ENCODE measurements at places on chromosomes 1 and 21.

DNA sequence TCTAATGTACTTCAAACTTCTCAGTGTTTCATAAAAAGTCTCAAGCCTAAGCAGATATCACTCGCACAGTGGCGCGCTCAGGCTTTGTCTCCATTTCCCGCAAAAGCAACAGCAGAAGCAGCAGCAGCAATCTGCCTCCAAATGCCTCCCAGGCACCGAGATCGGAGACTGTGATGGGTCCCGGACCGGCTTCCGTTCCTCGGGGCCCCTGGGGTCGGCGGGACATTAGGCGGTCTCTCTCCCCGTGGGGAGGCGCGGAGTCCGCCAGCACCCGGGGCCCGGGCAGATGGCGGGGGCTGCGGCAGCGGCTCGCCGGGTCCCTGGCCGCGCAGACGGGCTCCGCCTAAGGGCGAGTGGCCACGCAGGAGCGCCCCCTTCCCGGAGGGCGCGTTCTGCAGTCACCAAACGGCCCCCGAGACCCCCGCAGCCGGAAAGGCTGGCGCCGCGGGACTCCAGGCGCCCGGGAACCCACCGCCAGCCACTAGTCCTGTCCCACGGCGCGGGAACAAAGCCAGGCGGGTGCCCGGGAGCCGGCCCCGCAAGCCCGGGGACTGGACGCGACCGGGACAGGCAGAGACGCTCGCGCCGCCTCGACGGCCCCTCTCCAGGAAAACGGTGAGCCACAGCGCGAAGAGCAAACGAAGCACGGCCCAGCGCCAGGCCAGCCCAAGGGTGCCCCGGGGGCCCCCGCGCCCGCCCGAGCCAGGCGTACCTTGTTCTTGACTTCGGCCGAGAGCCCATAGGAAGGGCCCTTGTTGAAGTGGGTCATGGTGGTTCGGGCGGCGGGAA, 590 bp downstream of the CNN3 start:
- DNase-seq, result no peak

DNA sequence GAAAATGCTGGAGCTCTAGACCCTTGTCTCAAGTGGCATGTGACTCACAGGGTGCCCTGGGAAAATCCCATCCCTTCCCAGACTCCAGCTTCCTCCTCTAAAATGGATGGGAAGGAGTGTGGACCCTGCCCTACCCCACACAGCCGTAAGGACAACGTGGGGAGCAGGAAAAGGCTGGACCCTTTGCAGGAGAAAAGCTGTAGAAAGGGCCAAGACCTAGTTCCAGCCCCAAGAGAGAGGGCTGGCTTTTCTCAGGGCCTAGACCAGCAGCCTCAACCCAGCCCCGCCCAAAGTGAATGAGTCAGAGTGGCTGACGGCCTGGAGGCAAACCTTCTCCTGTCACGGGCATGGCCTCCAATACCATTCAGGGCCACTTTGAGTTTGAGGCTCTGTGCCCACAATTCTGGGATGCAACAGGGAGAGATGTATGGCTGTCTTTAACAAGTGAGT, 1.1 kb downstream of the LAMB3 start:
- DNase-seq, result no peak

DNA sequence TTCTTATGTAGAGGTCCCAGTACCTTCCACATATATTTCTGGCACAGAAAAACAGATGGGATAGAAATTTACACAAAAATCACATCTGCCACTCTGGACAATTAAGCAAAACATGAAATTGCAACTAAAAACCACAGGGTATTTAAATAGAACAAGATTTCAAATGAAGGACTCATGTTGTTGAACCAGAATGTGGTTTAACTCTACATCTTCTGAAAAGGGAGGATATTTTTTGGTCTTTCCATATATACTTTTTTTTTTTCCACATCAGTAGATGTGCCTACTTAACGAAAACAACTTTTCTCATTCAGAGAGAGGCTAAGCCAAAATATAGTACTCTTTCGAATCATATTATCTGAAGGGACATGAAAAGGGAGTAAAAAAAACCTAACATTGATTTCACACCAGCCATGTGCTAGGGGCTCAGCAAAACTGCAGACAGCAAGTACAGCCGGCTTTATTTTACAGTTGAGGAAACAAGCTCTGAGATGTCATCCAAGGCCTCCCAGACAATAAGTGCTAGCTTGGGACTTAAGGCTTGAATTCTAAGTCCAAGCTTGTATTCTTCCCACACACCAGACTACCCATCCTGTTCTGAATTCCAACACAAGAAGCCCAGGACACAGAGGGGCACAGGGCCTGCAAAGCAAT, 208.9 kb downstream of the PBX1 start:
- DNase-seq, result no peak

DNA sequence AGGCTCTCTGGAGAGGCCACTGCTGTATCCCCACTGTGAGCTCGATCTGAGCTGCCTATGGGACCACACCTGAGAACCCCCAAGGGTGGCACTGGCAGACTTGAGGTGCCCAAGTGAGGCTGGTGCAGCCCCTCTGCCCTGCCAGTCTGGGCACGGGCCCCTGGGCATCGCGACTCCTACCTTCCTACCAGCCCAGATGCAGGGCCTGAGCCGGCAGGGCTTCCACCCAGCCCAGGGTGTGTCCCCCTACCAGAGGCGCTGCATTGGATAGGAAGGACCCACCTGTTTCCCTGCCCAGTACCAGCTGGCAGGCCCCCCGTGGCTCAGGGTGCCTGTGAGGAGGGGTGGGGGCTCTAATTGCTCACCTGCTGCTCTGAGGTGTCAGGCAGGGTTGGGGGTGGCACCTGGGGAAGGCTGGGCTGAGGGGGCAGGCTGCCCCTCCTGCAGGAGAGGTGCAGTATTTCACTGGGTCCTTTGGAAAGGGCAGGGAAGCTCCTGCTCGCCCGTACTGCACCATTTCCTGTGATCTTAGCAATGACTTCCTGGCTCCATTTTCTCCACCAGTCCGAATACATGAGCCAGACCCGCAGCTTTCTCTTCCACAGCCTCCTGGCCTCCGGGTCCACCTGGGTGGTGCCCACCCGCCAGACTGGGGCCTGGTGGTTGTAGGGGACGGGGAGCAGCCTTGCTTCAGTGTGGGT, 11.8 kb downstream of the TP73 start:
- DNase-seq, result no peak

GRCh38 chr1:86868477-86868876, 45.4 kb downstream of the SELENOF start:
- DNase-seq, result no peak

GRCh38 chr21:42068592-42068991, 2.5 kb upstream of the UMODL1 start:
- no peak for DNase-seq

- DNase-seq, result no peak
These were observed 100.1 kb upstream of the GADD45A start for GRCh38 chr1:67584938-67585337.

DNA sequence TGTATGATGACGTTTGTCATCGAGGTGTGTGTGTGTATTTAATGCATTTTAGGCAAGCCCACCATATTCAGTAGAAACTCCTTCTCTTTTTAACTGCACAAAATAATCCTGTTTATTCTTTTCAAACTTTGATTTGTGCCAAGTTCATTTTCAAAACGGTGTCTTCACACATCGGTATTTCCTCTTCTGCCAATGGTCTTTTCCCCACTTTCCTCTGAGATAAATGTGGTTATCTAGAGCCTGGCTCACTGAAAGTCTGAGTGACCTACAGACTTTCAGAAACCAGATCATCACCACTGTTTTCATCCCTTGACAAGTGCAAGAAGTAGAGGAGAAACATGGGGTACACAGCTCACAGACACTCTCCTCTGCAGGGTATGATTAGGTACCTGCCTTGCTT, 69.4 kb downstream of the GPATCH2 start:
- DNase-seq, result no peak

GRCh38 chr1:71351438-71351837, 270.6 kb upstream of the ZRANB2 start:
- no peak for DNase-seq

- DNase-seq, result no peak
These were observed 42.9 kb downstream of the ERG start for GRCh38 chr21:38455403-38455802.

DNA sequence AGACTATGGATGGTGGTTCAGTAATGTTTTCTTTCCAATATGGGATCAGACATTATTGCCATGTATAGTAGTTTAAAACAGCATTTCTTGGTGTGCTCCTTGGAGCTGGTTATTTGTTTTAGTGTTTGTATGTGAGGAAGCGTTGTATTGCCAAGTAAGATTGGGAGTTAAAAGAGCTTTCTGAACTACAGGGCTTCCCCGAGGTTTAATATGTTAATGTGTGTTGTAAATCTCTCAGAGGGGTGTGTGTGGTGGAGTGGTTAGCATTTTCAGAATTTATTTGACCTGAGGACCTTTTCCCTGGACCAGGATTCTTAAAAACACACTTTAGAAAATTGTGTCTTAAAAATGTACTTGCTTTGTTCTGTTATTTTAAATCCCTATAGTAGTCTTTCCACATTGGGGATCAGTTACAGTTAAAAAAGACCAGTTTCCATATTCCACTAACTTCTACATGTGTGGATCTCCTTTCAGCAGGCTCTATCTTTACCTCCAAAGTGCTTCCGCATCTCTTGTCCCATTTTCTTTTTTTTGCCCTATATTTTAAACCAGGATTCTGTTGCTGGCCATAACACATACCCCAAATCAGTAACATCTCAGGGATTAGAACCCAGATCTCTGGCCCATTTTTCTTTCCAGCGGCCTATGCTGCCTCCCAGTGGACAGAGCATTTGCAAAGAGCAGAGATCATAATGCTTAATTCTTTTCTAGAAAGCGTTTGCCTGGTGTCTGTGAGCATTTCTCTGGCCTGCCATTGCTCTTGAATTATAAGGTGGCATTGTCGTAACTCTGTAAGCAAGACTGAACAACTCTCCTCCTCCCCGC, 58.6 kb downstream of the PBX1 start:
- no peak for DNase-seq

GRCh38 chr1:223700388-223700918, 11.9 kb upstream of the CAPN2 start:
- DNase-seq, result no peak

DNA sequence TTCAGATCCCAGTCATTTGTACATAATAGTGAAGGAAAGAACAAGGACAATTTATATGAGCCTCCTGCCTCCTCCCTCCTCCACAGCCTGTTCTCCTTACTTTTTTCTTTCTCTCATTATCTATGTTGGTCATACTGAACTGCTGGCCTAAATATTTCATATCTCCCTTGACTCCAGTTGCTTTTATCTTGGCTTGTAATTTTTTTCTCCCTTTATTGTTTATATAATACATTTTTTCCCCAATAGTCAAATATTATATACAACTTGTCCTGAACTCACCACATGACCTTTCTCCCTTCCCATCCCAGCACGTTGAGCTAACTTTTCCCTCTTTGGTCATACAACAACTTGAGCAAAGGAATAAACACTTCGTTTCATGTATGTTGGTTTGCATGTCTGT, 752.1 kb downstream of the LTN1 start:
- no peak for DNase-seq

Measured in stimulated activated CD8-positive, alpha-beta memory T cell treated with anti-CD3 and anti-CD28 coated beads, Interleukin-15, amount 100 ng/mL, for 4 hours (primary cell).